ENCODE measurements at places on chromosomes 2 and 18.
A peak's percentile ranks its signal among the peaks of the same experiment; 100 is the strongest.

GRCh38 chr2:49105506-49105905 lies 48.8 kb downstream of the FSHR start:
- no peak for DNase-seq

DNA sequence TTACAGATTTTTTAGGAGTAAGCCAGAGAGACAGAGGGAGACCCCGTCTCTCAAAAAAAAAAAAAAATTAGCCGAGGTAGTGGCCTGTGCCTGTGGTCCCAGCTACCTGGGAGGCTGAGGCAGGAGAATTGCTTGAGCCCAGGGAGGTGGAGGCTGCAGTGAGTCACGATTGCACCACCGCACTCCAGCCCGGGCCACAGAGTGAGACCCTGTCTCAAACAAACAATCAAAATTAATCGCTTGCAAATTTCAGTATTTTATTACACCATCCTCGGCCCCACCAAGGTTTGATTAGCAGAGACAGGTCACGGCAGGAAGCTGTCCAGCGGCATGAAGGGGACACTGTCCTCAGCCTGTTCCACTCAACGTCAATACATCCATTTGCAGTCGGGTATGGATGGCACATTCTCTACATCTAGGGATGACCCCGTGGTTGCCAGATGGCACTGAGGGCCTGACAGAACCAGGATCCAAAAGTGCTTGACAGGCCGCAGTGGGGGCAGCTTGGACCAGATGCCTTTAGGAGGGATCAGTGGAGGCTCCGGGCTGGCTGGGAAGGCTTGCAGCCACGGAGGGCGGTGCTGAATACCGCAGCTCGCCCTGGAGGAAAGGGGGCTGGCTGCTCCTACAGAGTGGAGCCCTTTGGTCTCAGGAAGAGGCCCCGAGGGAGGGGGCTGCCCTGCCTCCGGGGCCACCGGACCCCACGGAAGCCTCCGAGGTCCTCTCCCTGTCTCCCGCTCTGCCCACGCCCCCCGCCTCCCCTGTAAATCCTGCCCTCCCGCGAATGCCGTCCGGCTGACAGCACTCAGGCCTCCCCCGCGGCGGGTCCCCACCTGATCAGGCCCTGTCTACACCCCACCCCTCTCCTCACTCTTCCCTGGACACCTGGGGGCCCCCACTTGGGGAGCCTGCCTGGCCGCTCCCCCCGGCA lies 13.1 kb downstream of the ASPRV1 start:
- DNase-seq: no peak

DNA sequence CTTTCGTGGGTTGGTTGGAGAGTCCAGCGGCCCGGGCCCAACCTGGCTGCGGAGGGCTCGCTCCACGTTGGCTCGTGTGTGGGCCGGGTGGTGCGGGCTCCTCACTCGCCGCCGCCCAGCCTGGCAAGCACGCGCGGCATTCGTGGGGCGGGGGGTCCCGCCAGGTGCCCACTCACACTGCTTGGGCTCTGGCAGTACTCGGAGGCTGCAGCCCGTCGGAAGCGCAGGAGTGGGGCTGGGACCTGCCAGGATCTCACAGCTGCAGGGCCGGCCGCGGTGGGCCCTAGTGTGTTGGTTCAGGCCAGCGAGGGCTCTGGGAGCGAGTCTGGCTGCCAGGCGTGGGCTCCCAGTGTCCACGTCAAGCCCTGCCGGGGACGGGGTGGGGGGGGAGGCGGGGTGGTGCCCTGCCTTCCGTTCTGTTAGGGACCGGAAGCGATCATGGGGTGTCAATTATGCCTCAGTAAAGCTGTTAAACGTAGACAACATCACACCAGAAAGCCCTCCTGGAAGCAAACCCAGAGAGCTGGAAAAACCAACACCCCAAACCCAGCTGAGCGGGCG lies 1.0 kb upstream of the HS6ST1 start:
- peak; percentile 61 for DNase-seq

GRCh38 chr2:134080386-134081089 lies 173.3 kb upstream of the MGAT5 start:
- DNase-seq: no peak

- no peak for DNase-seq
These were observed 23.6 kb downstream of the QPCT start for GRCh38 chr2:37367984-37368383.

GRCh38 chr2:8737571-8738175 lies 55.8 kb downstream of the ID2 start:
- DNase-seq: no peak

- no peak for DNase-seq
These were observed 401.0 kb downstream of the NCKAP5 start for GRCh38 chr2:133167223-133167622.

DNA sequence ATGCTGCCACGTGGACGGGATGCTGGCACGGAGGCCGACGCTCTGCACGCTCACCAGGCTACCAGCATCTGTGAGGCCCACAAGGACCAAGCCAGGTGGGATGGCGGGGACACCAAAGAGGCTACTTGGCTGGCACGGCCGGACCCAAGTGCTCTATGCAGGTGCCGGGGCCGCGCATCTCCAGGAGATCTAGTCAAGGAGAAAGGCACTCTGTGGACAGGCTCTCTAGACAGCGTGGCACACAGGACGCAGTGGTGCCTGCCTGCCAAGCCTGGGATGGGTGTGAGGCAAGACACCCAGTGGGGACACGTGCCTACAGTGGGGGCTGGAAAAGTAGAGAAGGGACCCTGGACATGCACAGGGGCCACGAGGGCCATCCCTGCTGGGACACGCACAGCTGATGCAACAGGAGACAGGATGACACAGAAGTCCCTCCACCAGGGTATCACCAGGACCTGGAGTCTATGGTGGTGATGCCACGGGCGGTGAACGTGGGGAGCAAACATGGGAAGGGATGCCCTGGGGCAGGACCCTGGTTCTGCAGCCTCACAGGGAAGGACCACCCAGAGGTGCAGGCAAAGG lies 28.5 kb downstream of the ZNF516 start:
- DNase-seq: no peak

- DNase-seq: no peak
These were observed 180.9 kb downstream of the BCL2 start for GRCh38 chr18:63138436-63139340.

DNA sequence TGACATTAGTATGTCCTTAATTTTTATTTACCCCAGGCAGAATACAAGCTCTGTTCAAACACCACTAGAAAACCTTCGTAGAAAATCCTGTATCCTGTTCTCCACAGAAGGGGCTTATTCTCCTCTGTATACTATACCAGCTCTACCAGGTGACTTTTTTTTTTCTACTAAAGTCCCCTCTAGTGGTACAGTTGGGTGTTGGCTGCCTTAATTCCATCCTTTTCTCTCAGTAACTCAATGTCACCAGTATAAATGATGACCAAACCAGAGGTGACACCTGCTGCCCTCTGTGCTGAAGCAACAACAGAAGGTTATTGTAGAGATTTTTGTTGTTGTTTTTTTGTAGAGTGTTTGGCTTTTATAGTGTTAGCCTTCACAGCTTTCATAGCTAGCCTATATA lies 1322.0 kb downstream of the LRP1B start:
- no peak for DNase-seq

DNA sequence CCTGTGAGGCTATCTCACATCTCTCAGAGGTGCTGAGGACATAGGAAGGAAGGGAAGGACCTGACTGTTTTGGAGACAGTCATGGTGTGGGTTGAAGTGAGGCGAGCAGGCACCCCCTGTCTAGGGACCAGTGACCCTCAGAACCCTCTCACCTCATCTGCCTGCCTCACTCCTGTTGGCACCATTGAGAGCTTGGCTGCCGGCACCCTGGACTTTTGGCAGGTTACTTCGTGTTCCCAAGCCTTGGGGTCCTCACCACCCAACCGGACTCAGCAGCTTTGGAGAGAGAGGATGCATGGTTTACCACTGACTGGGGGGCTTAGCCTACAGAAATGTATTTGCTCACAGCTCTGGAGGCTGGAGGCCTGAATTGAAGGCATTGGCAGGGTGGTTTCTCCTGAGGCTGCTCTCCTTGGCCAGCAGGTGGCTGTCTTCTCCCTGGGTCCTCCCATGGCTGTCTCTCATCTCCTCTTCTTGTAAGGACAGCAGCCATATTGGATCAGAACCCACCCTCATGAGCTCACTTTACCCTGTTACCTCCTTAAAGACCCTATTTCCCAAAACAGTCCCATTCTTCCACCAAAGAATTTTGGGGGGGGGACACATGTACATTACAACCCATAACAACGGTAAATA lies 142.0 kb downstream of the TSN start:
- no peak for DNase-seq

- DNase-seq: no peak
These were observed 279.1 kb upstream of the LYPD1 start for GRCh38 chr2:132949108-132949507.

DNA sequence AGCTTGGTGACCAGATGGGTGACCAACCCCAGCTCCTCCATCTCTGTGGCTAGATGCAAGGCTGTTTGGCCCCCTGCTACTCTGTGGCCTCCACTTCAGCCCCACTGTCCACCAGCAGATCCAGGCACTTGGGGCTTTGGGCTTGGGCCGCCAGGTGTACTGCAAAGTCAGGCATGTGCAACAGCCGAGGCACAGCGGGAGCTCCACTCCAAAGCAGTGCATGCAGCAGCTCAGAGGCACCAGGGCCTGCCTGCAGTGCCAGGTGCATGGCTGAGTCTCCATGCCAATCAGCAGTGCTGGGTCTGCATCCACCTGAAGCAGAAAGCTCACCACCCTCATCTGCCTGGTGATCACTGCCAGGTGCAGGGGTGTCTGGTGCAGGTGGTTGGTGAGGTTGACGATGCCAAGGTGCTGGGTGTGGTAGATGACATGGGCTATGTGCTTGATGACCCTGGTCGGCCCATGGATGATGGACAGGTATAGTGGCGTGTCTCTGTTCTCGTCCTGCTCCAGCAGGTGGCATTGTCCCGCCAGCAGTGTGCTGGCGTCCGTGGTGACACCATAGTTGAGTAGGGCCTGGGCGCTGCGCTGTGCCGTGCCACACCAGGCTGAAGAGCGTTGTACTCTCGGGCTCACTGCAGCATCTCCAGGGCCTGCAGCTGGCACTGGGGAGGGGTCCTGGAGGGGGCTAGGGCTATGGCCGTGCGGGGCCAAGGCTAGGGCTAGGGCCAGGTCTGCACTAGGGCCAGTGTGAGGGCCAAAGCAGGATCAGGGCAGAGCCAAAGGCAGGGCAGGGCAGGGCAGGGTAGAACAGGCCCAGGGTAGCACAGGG lies 1.0 kb upstream of the ANKRD62 start:
- no peak for DNase-seq

DNA sequence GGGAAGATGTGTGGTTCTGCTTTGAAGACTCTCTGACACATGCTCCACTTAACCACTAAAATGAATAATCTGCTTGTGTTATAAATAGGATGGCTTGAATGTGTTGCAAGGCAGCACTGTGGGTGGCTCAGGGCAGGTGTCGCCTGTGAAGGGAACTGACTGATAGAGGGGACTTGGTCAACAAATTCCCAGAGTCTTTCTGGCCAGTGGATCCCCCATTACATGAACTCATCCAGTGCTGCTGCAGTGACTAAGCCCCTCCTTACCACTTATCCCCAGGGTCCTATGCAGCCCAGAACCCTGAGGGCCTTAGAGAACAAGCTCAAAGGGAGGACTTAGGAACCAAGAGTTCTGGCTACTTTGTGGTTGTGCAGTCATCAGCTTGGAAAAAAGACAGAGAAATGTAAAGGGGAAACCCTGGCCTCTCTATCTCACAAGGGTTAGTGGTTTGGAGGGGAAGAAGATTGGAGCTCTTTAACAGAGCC lies 226.2 kb upstream of the TNP1 start:
- DNase-seq: no peak

DNA sequence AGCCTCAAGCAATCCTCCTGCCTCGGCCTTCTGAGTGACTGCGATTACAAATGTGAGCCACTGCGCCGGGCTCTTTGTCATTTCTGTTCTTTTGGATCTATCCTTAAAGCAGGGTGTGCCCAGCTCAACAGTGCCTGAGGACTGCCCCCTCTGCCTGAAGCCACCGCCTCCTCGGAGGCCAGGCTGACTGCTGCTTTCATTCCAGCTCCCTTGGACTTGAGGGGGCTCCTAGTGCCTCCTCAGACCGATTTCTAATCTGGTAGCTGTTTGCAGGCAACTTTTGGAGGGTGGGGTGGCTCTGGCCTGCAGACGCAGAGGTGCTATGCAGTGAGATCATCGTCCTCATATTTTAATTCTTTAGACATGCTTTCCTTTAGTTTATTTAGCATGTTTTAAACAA lies 35.9 kb upstream of the KLF11 start:
- no peak for DNase-seq

- DNase-seq: no peak
These were observed 187.0 kb upstream of the FN1 start for GRCh38 chr2:215622837-215623236.

GRCh38 chr2:19807346-19807745 lies 94.4 kb downstream of the TTC32 start:
- DNase-seq: no peak

GRCh38 chr18:69109686-69110085 lies 291.0 kb upstream of the DOK6 start:
- DNase-seq: no peak

DNA sequence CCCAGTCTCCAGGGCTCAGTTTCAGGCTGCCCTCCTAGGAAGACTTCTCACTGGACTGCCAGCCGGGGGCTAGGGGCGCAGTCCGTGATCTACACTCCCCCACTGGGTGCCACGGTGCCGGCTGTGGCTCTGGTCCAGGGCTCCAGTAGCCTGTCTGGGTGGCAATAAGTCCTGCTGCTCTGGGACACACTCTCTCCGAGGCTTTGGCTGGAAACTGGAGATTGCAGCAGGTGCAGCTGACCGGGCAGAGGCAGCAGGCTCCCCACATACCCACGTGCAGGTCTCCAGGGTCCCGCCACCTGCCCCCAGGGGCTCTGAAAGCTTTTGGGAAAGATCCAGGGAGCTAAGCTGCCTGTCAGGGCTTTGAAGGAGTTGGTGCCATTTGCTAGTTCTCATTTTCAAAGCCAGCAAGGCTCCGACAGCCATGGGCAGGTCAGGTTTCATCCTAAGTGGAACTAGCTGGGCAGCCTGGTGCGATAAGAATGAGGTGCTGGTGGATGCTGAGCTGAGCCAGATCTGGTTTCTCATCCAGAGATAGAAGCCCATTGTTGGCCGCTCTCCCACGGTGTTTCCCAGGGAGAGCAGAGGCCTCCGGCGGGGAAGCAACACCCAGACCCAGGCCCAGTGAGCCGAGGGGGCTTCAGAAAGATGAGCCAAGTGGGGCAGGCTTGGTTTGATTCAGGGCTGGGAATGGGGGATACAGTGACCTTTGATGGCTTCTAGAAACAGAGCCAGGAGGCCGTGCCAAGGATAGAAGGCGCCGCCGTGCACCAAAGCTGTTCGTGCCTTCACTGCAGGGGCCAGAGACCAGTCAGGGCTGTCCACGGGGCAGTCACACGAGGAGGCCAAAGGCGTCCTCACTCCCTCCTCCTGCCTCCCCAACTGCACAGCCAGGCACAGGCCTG lies 141.7 kb upstream of the GPC1 start:
- DNase-seq: no peak

DNA sequence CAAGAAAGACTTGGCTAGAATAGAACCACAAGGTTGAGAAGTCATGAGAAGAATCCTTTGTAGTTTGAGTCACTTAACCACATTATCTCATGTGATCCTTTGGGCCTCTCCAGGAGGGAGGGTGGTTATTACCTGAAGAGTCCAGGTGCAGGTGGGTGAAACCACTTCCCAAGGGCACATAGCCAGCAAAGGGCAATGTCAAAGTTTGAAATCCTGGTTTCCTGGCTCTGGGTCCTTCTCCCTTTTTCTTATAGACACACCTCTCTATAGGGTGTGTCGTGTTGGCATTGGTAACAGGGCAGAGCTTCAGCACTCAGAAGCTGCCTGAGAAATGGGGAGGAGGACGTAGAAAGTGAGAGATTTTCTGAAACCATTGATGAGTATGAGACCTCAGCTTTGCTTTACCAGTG lies 137.9 kb downstream of the MGAT5 start:
- DNase-seq: no peak

GRCh38 chr18:9755615-9756014 lies 47.5 kb downstream of the RAB31 start:
- no peak for DNase-seq

GRCh38 chr2:163081754-163082153 lies 243.2 kb upstream of the KCNH7 start:
- DNase-seq: no peak

Measured in upper lobe of right lung (tissue), 1 donor.